ENCODE measurements at places on chromosomes 5 and 9.

GRCh38 chr5:127076315-127077129, 3.2 kb upstream of the C5orf63 start:
- DNase-seq = no peak

DNA sequence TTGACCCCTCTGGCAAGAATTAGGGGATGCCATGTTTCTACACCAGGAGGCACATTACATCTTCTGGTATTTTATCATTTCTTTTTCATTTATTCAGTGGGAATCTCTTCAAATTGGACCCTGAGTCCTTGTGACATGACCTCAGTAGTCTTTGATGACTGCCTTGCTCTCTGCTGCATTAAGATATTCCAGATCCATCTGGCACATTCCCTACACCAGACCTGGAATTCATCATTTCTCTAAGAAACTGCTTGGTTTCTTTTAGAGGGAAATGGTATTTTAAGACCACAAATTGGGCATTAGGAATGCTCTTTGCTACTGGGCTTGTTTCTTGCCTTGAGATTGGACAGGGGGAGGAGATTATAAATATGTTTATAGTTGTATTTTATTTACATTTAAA, 61.0 kb downstream of the GALNT10 start:
- DNase-seq = no peak

- no peak for DNase-seq
Measured at GRCh38 chr5:145834554-145834916, 607 bp downstream of the PRELID2 start.

DNA sequence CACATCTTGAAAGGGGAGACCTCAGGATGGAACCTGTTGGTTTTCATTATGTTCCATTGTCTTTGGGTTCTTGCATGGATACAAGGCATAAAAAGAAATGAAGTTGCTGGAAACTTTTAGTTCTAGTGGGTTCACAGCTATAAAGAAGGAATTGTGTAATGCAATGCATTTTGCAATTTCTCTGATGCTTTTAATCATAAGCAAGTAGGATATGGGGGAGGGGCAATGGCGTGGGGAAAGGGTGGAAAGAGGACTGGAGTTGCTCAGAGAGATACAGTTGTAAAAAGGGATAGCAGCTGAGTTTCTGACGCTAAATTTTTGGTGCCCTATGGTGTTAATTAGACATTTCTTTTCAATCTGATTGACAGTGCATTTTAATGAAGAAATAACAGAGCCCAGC, 88.6 kb upstream of the FANCC start:
- DNase-seq = no peak

DNA sequence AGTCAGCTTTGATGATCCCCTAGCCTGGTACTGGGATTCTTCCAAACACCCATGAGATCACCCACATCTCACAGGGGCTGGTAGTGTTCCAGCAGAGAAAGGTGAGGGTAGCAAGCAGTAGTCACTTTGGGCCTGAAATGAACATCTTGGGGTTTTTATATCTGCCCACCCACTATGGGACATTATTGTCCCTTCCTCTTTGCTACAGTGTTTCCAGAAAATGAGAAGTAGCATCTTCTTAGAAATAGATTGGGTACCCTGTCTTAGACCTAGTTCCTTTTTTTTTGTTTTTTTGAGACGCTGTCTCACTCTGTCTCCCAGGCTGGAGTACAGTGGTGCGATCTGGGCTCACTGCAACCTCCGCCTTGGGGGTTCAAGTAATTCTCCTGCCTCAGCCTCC, 249.2 kb upstream of the ANKRD55 start:
- no peak for DNase-seq

DNA sequence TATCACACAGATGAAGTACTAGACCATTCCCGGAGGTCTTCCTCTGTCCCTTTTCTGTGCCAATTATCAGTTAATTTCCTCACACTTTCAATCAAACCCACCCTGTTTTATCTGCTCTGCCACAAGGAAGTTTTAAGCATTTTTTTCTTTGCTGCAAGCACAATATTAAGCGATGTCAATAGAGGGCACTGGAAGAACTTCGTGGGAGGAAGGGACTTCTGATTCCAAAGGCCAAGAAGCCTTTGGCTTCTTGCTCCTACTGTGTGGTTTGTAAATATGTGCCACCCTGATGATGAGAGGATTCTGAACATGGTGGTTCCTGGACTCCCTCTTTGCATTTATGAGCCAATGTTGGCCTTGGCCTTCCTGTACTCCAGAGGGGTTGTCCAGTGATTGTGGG, 1712.5 kb upstream of the C9orf72 start:
- DNase-seq = no peak

GRCh38 chr5:178555005-178555404, 35.2 kb downstream of the COL23A1 start:
- no peak for DNase-seq

DNA sequence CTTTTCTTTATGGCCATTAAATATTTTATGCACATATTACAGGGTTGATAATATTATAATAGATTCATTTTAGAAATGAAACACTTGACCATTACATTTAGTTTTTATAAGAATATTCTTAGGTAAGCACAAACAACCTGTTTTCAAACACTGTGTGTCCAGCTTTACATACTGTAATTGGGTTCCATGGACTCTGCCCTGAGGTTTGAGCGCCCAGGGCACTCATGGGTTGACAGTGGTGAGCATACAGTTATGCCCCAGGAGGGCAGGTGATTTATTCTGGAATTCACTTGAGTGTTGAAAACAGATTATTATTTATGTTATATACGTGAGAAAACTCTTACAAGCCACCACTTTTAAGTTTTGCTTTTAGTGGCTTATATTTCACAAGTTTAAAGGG, 33.7 kb downstream of the TRIO start:
- no peak for DNase-seq

DNA sequence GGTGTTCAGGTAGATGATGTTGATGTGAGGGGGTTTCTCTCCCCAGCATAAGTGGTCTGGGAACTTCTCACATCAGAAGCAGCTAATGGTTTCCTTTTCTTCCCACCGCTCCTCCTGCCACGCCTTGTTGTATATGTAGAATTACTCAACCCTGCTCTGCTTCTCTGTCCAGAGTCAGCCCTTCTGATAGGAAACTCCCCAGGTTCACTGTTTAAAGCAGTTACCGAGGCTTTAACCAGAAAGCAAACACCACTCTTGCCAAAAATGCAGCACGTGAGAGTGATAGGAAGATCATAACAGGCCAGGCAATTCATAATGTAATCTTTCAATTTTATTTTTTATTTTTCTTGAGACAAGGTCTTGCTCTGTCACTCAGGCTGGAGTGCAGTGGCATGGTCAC, 10.5 kb upstream of the TMEM252 start:
- no peak for DNase-seq

- no peak for DNase-seq
Measured at GRCh38 chr5:142871363-142872193, 101.4 kb downstream of the ARHGAP26 start.

DNA sequence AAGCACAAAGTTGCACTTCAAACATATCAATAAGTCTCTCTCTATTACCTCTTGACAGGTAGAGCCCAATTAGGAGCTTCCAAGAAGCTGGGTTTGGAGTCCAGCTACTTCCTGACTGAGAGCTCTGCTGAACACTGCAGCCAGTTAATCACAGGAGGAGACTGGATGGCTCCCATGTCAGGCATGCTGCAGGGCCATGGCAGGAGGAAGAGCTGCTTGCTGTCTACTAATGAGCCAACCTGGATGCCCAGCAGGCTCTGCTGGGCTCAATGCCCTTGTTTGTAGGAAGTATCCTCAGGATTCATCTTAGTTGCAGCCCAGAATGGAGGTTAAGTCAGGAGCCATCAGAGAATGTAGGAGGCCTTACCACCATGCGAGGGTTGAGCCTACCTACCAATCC, 91.9 kb downstream of the TMEM215 start:
- no peak for DNase-seq

GRCh38 chr9:69089491-69089890, 53.9 kb downstream of the FXN start:
- DNase-seq = no peak

- no peak for DNase-seq
Measured at GRCh38 chr5:63961598-63962161, 565 bp downstream of the HTR1A start.

GRCh38 chr5:112951124-112951702, 25.4 kb upstream of the DCP2 start:
- DNase-seq = no peak

DNA sequence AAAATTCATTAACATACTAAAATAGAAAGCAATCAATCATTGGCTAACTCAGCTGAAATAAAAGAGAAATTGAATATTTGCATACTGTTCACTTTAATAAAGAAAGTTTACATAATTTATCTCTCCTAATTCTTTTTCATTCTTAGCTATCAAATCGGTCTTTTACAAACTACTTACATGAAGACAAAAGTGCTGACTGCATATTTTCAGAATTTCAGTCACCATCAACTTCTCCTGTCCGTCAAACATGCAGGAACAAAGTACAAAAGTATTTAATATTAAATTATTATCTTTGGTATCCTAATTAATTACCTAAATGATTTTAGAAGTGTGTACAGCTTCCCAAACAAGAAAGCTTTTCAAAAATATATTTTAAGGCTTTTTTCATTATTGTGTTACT, 248.4 kb downstream of the CYLC2 start:
- no peak for DNase-seq

- no peak for DNase-seq
Measured at GRCh38 chr5:96142786-96143434, 181.3 kb upstream of the ELL2 start.

GRCh38 chr5:42812620-42813019, 928 bp upstream of the SELENOP start:
- no peak for DNase-seq

All from stimulated activated CD4-positive, alpha-beta T cell treated with anti-CD3 and anti-CD28 coated beads, TNF-alpha, amount 100 ng/mL, for 1 hour (primary cell).